RPMI8226 (cell line): ENCODE measurements at places on chromosomes 4 and X.

GRCh38 chr4:30538794-30539193 is 181.4 kb upstream of the PCDH7 start:
- DNase-seq = no peak

- DNase-seq = no peak
Observed at GRCh38 chr4:183589461-183590099, 69.4 kb downstream of the RWDD4 start.

GRCh38 chrX:110062919-110063318 is 60.0 kb downstream of the TMEM164 start:
- no peak for DNase-seq

- DNase-seq = no peak
Observed at GRCh38 chr4:112357897-112358296, 60.7 kb downstream of the ALPK1 start.

DNA sequence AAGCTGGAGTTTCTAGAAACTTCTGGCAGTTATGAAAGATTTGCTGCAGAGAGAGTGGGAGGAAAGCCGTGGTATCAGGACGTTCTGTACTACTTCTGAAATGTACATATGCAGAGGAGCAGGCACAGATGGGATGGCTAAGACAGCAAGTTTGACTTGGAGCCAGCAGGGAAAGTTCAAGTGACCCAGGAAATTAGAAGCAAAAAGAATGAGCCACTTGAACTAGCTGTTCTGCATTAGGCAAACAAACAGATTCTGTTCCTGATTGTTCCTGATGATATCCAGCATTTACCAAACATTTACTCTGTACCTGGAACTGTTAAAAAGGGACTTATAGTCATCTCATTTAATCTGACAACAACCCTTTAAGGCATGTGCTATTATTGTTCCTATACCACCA is 41.4 kb upstream of the CXCL13 start:
- no peak for DNase-seq

GRCh38 chrX:10755439-10756334 is 135.3 kb upstream of the MID1 start:
- DNase-seq = no peak

GRCh38 chr4:140691369-140691768 is 64.8 kb downstream of the TBC1D9 start:
- no peak for DNase-seq

- DNase-seq = peak; percentile 85
Observed at GRCh38 chr4:84647312-84647884, 64.5 kb downstream of the CDS1 start.

DNA sequence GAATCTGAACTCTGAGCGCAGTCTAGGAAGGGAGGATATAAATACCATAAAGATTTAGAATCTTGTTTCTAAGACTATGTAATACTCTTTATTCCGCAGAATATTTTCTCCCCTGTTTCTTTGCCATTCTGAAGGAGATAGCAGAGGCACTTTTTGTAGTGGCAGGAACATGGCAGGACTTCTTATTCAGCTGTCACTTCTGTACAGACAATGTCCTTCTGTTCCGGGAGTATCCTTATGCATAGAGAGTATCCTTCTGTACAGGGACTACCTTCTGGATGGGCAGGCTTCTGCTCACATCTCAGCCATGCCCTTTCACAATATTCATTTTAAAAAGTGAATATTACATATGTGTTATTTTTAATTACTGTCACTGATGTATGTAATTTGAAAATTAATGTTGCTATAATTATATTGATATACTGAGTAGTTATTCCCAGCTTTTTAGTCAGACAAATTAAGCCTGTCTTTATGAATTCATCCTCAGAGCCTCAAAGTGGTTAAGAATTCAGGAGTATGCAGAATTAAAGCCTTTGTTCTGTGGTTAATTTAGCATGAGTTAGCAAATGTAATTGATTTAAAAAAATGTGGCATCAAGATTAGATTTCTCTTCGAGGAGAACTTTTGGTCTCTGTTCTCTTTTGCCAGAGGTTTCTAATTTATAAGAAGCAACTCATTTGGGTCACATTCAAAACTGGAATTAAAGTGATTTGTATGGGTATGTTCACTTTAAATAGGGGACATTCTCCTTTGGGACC is 174.4 kb downstream of the FHIP1A start:
- DNase-seq = no peak

GRCh38 chrX:111337067-111337637 is 66.9 kb upstream of the CAPN6 start:
- DNase-seq = no peak
